Cardiac septum (tissue), 1 donor: ENCODE measurements at places on chromosomes 1 and 21.

- peak; percentile 67 for DNase-seq
These were observed 7.0 kb downstream of the TINAGL1 start for GRCh38 chr1:31583082-31583994.

GRCh38 chr1:245952383-245953026, 554.6 kb downstream of the SMYD3 start:
- DNase-seq: no peak

GRCh38 chr21:45893740-45894449, 87.7 kb upstream of the COL6A1 start:
- no peak for DNase-seq

DNA sequence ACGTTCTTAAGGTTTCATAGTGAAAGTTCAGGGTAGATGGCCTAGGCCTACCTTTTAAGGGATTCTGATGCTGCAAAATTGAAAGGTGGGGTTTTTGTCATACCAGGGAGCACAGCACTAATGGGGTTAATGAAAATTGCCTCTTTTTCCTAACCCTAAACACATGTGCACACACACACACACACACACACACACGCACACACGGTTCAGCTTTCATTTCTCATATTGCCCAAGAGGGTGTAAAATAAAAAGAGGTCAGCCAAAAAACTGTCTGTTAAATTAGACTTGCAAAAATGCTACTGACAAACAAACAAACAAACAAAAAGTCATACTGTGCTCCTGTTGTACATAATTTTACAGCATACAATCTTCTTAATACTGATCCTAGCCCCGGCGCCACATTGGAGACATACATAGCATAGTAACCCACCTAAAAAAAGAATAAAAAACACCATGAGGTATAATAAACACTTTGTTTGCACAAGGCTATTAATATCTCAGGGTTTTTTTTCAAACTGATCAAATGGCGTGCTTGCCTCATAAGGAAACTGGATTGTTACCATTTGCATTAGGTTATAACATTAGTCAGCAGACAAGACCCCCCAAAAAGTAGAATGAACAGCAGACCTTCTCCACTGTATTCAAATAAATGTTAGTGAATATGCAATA, 69.1 kb downstream of the TGFB2 start:
- DNase-seq: no peak

- DNase-seq: no peak
These were observed 154.0 kb downstream of the DHRS3 start for GRCh38 chr1:12464045-12464461.

DNA sequence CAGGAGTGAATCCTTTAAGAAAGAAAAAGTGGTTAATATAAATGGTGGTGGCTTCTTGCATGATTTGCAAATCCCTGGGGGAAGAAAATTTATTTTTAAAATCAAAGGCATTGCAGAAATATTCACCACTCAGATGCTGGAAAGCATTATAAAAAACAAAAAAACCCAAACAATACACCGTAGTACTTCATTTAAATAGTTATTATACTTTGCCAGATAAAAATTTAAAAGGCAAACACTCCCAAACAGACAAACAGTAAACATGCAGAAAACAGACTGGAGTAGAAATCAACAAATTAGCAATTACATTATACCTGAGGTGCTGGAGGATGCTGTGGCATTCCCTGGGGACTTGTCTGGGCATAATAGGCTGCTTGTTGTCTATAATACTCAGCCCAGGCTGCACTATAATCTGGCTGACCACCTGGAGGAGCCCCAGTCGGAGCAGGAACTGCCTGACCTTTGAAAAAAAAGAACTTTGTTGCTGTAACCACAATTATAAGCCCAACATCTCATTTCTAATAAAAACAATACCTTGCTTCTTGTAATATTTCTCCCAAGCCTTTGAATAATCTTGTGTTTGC, 29.9 kb downstream of the FUBP1 start:
- DNase-seq: no peak

DNA sequence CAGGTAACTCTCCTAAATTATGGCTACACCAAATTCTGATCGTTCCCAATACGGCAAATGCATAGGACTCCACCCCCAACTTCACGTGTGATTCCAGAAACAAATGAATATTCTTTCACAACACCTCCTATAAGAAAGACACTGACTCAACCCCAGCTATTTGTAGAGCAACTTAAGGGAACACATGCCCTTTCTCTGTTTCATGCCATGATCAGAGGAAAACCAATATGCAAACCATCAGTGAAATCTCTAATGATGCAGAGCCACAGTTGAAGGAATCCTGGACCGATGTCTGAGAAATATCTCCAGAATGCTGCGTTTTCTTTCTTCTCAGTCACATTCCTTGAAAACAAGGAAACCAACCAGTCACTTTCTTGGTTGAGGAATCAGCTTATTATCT, 164.2 kb upstream of the PTBP2 start:
- no peak for DNase-seq
